ENCODE measurements at places on chromosomes 2 and 18.

DNA sequence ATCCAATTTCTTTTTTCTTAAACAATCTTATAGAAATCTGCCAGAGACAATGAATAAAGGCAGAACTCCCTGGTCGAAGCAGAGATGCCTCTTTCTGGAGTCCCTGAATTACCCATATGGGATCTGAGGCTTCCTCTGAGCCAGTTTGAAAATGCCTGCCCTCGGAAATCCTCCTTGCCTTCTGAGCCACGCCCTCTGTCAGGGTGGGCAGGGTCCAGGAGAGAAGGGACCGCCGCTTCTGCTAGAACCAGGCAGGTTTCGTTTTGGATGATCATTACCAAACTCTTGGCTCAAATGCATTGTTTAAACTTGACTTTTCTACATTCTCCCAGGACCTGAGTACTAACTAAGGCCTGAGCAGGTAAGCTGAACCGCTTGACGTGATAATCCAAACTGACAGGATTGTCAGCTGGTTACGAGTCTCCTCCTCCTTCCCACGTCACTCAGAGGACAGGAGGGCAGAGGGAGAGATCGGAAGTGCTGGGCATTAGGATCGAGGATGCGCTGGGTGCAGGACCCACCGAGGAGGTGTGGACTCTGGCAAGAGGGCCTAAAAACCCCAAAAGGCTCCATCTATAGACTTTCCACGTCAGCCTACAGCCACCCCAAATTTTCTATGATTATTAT lies 128.4 kb downstream of the KLHL29 start:
- DNase-seq, result no peak

DNA sequence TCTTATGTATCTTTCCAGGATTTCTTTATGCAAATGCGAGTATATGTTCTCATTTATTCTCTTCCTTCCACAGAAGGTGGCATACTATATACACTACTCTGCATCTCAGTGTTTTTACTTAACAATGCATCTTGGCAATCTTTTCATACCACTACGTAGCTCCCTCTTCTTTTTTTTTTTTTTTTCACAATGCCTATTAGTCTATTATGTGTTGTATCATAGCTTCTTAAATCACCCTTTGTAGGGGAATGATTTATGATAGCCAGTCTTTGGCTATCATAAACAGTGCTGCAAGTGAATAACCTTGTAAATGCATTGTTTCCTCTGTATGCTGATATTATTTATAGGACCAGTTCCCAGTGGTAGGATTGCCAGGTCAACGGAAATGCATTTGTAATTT lies 204.2 kb downstream of the BABAM2 start:
- no peak for DNase-seq

- no peak for DNase-seq
Measured at GRCh38 chr2:126824663-126825062, 74.0 kb upstream of the TEX51 start.

- DNase-seq, result no peak
Measured at GRCh38 chr2:178251151-178251955, 57.0 kb downstream of the OSBPL6 start.

GRCh38 chr2:168245074-168245825 lies 2.1 kb downstream of the STK39 start:
- no peak for DNase-seq

DNA sequence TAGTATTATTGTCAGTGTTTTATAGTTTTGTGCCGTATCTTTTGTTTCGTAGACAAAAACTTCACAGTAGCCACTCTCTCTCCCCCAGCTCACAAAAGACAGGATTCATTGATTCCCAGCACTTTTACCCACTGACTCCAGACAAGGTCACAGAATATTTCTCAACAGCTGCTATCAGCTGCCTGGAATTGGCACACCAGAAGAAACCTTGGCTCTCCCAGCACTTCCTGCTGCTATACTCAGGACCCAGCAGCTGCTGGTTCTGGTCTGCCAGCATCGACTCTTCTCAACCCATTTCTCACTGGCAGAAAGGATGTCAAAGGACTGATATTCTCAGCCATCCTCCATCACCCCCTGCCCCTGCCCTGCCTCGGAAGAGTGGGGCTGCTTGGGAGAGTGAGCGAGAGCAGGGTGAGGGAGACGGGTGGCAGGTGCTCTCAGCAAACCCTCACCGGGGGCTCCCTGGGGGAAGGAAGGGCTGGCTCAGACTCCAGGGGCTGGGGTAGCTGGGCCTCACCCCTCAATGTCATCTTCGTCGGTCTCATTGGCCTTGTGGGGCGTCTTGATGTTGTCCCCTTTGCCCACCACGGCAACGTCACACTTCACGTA lies 6.1 kb upstream of the OTOF start:
- no peak for DNase-seq

GRCh38 chr18:7576685-7577084 lies 9.6 kb downstream of the PTPRM start:
- no peak for DNase-seq

Data from NCI-H187 (cell line).